ENCODE measurements at places on chromosomes 1 and 21.
A peak's percentile ranks its signal among the peaks of the same experiment; 100 is the strongest.

GRCh38 chr1:7575041-7575400, 196.1 kb upstream of the VAMP3 start:
- DNase-seq: peak; percentile 12

DNA sequence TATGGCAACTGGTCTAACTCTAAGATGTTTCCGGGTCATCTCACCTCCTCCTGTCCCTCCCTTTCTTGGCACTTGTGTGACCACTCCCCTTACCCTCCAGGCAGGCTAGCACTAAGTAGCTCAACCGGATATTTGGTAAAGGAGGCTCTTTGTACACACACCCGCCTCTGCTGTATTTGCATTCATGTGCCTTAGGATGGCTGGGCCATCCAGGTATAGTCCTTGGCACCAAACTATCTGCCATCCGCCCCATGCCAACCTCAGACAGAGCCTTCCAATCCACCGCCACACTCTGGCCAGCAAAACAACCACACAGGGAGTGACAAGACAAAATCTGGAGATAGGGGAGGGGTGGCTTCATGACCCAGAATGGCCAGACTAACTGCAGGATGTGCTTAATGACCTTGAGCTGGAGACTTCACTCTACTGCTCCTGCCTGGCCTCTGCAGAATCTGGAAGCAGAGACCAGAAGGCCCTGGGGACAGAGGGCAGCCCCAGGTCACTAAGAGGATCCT, 59.5 kb downstream of the CDK18 start:
- DNase-seq: no peak

GRCh38 chr1:215482079-215482478, 85.0 kb upstream of the KCTD3 start:
- DNase-seq: no peak

- no peak for DNase-seq
Measured at GRCh38 chr1:117267232-117267774, 56.6 kb upstream of the VTCN1 start.

DNA sequence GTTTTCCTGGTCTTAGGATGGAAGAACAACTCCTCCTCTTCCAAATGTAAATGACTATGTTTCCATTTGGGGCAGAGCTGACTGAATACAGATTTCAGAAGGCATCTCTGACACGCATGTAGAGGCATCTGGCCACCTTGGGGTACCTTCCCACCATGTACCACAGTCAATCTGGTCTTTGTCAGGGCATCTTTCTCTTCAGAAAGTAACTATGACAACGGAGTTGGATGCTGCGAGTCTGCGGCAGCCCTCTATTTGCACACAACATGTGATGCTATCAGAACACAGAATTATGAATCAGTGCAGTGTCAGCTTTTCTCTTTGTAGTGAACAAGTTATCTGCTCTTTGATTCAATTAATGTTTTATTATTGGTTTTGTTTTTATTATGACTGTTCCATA, 94.7 kb downstream of the TSEN15 start:
- no peak for DNase-seq

GRCh38 chr1:61210435-61211154, 128.2 kb downstream of the NFIA start:
- DNase-seq: no peak

DNA sequence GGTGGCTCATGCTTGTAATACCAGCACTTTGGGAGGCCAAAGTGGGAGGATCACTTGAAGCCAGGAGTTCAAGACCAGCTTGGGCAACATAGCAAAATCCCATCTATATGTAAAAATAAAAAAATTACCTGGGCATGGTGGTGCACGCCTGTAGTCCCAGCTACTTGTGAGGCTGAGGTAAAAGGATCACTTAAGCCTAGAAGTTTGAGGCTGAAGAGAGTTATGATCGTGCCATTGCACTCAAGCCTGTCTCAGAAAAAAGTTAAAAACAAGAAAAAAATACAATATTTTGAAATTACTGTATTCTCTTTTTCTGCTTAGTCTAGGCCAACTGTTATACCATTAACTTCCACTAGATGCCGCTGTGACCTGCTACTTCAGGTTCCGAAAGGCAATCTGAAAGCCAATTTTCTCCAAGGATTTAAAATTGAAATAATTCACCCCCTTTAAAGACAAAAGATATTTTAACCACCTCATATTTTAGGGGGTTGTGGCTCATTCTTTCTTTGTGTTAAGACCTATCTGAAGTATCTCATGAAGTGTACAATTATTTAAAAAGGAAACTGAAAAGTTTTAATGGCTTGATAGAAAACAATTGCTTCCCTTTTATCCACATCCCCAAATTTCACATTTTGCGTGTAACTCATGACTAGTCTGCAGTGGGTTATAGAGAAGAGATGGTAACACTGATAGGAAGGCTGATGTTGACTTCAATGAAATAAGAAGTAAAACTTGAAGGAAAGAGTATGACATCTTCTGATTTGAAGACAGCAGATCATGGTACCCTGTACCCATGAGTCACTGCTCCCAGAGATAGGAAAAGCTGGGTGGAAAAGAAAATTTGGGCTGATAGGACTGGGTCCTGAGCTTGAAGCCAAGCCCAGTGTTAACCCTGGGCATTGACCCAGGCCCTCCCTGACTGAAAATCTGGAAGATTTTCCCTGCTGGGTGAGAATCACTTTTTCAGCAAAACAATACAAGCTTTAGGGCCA, 24.4 kb upstream of the CLDN14 start:
- DNase-seq: no peak

GRCh38 chr1:46211051-46211450, 7.9 kb downstream of the LURAP1 start:
- DNase-seq: no peak

GRCh38 chr21:41600556-41600955, 92.6 kb upstream of the TMPRSS2 start:
- DNase-seq: no peak

DNA sequence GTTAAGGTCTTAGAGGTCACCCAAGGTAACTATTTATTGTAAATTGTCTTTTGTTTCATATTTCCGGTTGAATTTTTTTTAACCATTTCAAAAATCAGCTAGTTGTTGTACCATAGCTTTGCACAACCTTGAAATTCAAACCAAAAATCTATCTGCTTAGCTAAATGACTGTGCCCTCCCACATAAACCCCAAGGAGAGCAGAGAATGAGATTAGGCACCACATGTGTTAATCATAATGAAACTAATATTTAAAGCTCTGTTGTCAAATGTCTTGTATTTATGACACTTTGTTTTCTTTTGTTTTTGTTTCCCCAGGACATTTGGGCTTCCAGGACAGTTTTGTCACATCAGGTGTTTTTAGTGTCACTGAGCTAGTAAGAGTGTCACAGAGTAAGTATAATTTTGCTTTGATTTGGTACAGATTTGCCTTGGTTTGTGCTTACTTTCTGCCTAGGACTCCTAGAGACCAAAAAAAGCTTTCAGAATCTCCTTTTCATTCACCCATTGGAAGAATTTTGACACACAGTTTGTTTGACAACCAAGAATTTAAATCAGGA, 249.9 kb downstream of the NFIA start:
- no peak for DNase-seq

DNA sequence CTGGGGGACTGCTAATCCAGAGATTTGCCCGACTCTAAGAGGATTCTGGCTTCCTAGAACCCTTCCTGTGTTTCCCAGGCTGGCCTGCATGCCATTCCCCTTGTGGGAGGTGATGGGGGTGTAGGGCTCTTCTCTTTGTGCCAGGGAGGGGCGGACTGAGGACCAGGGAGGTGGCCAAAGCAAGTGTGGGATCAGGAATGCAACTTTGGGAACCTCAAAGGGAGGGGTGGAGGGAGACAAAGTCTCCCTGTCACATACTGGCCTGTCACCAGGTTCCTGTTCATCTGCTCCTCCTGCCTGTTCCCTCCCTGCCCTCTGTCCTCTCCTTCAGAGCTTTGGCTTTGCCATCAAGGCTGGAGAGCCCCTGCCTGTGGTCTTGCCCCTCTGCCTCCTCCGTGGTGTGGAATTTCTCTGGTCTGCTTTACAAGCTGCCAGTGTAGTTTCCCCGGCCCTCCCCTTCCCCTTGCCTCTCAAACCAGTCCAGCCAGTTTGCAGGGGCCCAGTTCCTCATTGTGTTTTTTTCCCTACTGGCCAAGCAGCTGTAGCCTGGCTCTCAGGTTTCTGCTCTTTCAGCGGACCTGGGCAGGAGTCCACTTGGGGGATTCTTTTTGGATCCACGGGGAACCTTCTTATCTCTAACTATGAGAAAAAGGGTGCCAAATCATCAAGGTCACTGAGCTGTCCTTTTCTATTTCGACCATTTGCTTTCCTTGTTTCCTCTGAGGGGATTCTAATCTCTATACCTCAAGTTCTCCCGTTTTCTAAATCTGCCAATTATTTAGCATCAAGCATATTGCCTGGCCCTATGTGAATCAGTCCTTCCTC, 1.8 kb downstream of the CGN start:
- DNase-seq: no peak

DNA sequence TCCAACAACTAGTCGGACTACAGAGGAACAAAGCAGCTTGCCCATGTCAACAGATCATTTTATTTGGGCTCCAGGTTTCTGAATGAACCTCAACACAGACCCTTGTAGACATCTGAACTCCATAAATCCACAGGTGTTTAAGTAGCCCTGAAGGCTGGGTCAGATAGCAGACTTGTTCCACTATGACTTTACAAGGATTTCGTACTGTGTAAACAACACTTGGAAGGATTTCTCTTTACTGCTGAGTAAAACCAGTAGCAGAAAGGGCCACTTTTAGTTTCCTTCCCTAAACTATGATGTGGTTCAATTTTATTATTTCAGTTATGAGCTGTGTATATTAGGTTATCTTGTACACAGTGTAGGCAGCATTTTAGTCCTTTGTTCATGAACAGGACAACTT, 316.4 kb upstream of the ADGRL2 start:
- no peak for DNase-seq

GRCh38 chr1:198756470-198756869, 117.6 kb downstream of the PTPRC start:
- DNase-seq: no peak

GRCh38 chr1:203526572-203526971, 32.6 kb downstream of the OPTC start:
- no peak for DNase-seq

DNA sequence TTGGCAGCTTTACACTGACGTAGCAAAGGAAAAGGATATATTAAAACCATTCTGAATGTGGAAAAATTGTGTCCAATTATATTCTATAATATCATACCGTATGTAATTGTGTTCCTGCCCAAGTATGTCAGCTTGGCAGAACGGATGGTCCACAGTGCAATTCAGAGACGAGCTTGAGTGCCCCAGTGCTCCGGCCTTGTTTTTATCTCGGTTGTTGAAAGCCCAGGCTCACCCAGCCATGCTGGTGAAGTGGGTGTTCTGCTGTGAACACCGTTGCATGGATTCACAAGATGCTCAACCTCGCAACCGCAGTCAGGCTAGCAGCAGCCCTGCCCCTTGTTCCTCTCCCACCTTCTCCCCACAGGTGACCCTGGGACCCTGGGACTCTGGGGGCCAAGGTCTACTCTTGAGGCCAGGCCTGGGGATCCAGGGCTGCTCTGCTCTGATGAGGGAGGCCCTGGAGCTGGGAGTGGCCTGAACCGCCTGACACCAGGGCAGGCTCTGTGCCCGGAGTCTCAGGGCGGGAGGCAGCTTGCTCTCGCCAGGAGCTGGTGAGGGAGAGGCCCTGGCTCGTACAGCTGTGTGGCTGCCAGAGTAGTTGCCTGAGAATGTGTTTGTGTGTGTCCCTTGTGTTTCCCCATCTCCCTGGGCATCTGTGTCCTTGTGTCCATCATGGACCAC, 11.2 kb downstream of the PTPRF start:
- DNase-seq: peak; percentile 84

DNA sequence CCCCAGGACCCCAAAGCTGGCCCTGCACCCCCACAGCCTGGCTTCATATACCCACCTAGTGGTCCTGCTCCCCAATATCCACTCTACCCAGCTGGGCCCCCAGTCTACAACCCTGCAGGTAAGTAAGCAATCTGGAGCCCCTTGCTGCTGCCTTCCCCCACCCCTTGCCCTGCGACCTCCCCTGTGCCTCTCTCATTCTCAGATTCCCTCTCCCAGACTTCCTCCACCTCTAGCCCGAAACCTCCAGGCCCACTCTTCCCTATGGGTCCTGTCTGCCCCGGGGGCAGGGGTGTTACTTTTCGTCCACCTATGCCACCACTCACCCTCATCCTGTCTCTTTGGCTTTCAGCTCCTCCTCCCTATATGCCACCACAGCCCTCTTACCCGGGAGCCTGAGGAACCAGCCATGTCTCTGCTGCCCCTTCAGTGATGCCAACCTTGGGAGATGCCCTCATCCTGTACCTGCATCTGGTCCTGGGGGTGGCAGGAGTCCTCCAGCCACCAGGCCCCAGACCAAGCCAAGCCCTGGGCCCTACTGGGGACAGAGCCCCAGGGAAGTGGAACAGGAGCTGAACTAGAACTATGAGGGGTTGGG, 2.9 kb downstream of the SHISA4 start:
- no peak for DNase-seq

DNA sequence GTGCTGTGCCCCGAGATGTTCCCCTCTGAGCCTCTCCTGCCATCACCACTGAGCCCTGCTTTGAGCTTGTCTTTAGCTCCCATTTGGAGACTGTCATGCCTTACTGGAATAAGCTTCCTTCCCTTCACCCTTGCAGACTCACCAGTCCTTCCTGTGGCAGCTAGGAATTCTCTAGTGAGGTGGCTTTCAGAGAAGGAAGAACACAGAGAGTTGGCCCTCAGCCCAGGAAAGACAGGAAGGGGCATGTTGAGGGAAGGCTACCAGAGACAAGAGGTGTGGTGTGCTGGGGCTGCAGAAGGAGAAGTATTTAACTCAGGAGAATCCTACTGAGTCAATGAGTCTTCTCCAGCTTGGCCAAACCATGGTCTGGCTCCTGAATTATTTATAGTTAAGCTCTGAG, 76.3 kb downstream of the UCK2 start:
- no peak for DNase-seq

DNA sequence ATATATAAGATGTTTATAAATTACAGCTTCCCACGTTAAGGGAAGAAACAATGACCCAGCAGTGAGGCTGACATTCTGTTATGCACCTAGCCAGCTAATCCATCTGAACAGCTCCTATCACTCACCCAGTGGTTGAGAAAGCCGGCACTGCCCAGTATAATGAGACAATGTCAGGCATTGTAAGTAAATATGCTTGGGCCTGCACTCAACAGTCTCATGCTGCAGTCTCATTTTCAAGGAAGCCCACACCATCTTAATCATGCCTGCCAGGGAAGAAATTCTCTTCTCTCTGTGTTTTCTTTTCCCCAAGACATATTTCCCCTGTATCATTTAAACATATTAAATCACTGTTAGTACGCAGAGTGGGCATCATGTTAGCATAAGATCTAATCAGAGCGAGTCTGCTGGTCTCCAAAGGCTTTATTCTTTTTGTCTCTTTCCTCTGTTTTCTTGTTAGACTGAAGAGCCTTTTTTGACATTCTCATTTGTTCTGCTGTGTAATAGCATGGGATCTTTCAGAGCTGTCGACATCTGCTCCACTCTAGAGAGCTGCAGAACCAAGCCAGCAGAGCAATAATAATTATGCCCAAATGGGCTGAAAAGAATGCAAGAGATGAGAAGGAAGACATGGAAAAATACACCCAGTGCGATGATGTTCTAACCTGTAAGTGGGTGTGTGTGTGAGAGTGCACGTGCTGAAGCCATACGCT, 67.6 kb upstream of the SLC22A15 start:
- no peak for DNase-seq
